ENCODE measurements at places on chromosomes 4 and X.

DNA sequence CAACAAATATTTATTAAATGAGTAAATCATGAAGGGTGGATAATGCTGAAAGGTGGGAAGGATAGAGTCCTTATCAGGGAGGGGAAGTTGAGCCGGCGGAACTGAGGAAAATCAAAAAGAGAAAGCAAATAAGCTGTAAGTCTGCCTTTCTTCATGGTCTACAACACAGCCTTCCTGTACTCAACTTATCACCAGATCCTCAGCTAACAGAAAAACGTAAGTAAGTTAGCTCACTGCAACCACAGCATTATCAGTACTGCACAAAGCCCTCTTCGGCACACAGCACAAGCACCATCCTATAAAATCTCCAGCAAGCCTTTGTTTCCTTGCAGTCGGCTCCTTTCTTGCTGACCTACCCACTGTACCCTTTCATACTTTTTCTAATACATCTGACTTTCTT lies 70.3 kb downstream of the CRMP1 start:
- DNase-seq = no peak

GRCh38 chr4:8165374-8165896 lies 6.8 kb upstream of the ABLIM2 start:
- DNase-seq = no peak

DNA sequence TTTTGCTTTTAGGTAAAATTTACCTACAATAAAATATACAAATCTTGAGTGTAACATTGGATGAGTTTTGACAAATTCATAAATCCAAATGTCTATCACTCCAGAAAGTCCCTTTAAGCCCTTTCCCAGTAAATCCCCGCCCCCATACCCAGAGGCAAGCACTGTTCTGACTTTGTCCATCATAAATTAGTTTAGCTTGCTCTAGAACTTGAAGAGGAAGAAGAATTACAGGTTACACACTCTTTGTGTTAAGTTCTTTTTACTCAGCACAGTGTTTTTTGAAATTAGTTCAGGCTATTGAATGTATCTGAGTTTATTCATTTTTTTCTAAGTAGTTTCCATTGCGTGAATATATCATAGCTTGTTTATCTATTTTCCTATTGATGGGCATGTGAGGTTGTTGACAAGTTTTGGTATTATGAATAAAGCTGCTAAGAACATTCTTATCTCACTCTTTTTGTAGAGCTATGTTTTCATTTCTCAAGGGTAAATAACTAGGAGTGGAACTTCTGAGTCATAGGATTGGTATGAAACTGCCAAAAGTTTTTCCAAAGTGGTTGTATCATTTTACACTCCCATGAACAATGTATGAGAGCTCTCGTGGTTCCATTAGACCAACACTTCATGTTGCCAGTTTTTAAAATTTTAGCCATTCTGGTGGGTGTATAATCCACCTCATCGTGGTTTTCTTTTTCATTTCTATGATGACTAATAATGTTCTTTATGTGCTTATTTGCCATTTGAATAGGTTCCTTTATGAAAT lies 22.4 kb upstream of the HPSE start:
- DNase-seq = no peak

DNA sequence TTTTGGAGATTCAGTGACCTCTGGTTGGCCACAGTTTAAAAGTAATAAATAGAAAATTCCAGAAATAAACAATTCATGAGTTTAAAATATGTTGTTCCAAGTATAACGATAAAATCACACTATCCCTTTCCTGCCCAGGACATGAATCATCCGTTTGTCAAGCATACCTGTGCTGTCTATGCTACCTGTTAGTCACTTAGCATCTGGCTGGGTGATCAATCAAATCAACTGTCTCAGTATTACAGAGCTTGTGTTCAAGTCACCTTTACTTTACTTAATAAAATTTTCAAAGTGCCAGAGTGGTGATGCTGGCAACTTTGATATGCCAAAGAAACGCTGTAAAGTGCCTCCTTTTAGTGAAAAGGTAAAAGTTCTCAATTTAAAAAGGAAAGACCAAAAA lies 979.5 kb upstream of the NDST4 start:
- no peak for DNase-seq
